Activated naive CD4-positive, alpha-beta T cell treated with anti-CD3 and anti-CD28 coated beads, Interleukin-2, amount 10 ng/mL, durations not matched to agents 7 days and 5 days (primary cell): ENCODE measurements at places on chromosomes 5 and 9.

GRCh38 chr5:143664623-143665022 lies 147.3 kb upstream of the HMHB1 start:
- H3K27me3 ChIP-seq, result peaks cover 8% of the 10 kb centered on the region
- H3K4me1 ChIP-seq, result no peaks in the 10 kb centered on the region
- no peak for DNase-seq
- no peak overlapping the region for H3K4me3 ChIP-seq
- no peaks in the 10 kb centered on the region for H3K36me3 ChIP-seq
- no peak overlapping the region for H3K27ac ChIP-seq

GRCh38 chr9:122005597-122005996 lies 87.5 kb downstream of the TTLL11 start:
- H3K4me1 ChIP-seq, result no peaks in the 10 kb centered on the region
- H3K27ac ChIP-seq, result no peak overlapping the region
- H3K36me3 ChIP-seq, result no peaks in the 10 kb centered on the region
- no peak overlapping the region for H3K4me3 ChIP-seq
- DNase-seq, result no peak

DNA sequence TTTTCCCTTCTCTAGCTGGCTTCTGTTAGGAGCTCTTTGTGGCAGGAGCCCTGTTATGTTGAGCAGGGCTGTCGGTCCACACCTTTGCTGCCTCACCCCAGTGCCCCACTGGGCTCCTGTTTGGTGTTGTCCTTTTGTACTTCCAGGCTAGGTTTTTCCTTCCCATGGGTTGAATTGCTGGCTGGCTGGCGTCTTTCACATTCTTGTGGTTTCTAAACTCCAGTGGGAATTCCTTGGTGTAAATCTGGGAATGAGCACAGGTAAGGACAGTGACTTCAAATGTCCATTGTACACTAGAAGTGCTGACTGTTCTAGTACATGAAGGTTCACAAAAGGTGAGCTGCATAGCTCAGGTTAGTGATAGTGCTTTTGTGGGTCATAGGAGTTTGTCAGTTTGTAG lies 30.4 kb downstream of the RASGRF2 start:
- no peaks in the 10 kb centered on the region for H3K36me3 ChIP-seq
- H3K4me3 ChIP-seq, result no peak overlapping the region
- peaks cover 44% of the 10 kb centered on the region for H3K4me1 ChIP-seq
- DNase-seq, result no peak

- no peak overlapping the region for H3K27ac ChIP-seq
- DNase-seq, result no peak
- H3K4me3 ChIP-seq, result no peak overlapping the region
These were observed 28.1 kb downstream of the ACSL6 start for GRCh38 chr5:131983244-131983771.

DNA sequence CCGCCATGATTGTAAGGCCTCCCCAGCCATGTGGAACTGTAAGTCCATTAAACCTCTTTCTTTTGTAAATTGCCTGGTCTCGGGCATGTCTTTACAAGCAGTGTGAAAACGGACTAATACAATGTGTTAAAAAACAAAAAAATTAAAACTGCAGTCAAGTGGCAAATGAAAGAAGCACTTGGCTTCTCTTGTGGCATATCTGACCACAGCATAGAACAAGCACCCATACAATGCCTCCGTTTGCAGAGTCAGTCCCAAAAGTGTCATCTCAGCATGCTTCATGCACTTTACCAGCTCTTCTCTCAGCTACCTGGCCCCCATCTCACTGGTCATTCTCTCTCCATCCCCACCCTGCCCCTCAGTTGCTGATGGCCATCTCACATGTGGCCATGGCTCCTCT lies 51.1 kb upstream of the DAPK1 start:
- no peaks in the 10 kb centered on the region for H3K36me3 ChIP-seq
- H3K4me1 ChIP-seq, result no peaks in the 10 kb centered on the region
- no peak overlapping the region for H3K27ac ChIP-seq
- no peak overlapping the region for H3K4me3 ChIP-seq
- peaks cover 4% of the 10 kb centered on the region for H3K27me3 ChIP-seq
- no peak for DNase-seq
